ENCODE measurements at places on chromosomes 5 and 9. TPM values are rescaled to one million over a fixed set of nuclear protein-coding genes. Genes with fewer than 3 reads are reported as not detected.

STKLD1 gene
- 0.57 TPM for total RNA-seq

EGFLAM gene
- 1.7 TPM for total RNA-seq

BARHL1 gene
- total RNA-seq = not detected

SUSD3 gene
- 0.13 TPM for total RNA-seq

INSL6 gene
- total RNA-seq = not detected

NDUFA8 gene
- total RNA-seq = 35.4 TPM

KCNIP1 gene
- not detected for total RNA-seq

ZNF883 gene
- 0.53 TPM for total RNA-seq

RAD17 gene
- total RNA-seq = 24.7 TPM

PTPA gene
- 87.6 TPM for total RNA-seq

PCDHAC2 gene
- 1.8 TPM for total RNA-seq

DDX4 gene
- total RNA-seq = not detected

SPATA31A3 gene
- not detected for total RNA-seq

IRX4 gene
- not detected for total RNA-seq

C9orf153 gene
- total RNA-seq = 0.27 TPM

HCN1 gene
- total RNA-seq = not detected

FAM170A gene
- total RNA-seq = not detected

HTR4 gene
- total RNA-seq = 0.07 TPM

UTP15 gene
- 46.2 TPM for total RNA-seq

LCN15 gene
- not detected for total RNA-seq

IL31RA gene
- total RNA-seq = 1.7 TPM

F12 gene
- total RNA-seq = 1.7 TPM

PCDHGB4 gene
- total RNA-seq = 5.6 TPM

SPTLC1 gene
- total RNA-seq = 132 TPM

NPR3 gene
- total RNA-seq = 0.13 TPM

TAF11L8 gene
- not detected for total RNA-seq

PTCD2 gene
- total RNA-seq = 12.5 TPM

PLPP7 gene
- 0.65 TPM for total RNA-seq

SEC24A gene
- 51.3 TPM for total RNA-seq

MYMK gene
- total RNA-seq = not detected

CSF1R gene
- not detected for total RNA-seq

SLC6A19 gene
- not detected for total RNA-seq

ERBIN gene
- total RNA-seq = 100 TPM

TSSK1B gene
- not detected for total RNA-seq

Data from thoracic aorta endothelial cell (primary cell).